Kidney (tissue), 22 donors: ENCODE measurements at places on chromosomes 7 and 10. TPM values are rescaled to one million over a fixed set of nuclear protein-coding genes. Genes with fewer than 3 reads are reported as not detected.

DNA sequence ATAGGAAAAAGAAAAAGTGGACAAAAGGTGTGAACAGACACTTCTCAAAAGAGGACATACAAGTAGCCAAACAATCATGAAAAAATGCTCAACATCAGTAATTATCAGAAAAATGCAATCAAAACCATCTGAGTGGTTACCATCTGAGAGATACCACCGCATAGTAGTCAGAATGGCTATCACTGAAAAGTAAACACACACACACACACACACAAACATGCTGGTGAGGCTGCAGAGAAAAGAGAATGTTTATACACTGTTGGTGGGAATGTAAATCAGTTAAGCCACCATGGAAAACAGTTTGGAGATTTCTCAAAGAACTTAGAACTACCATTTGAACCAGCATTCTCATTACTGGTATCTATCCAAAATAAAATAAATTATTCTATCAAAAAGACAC lies 145.7 kb downstream of the CYP26A1 start:
- no peak overlapping the region for H3K27ac ChIP-seq
- H3K4me1 ChIP-seq, result no peaks in the 10 kb centered on the region
- DNase-seq, result no peak
- no peaks in the 10 kb centered on the region for H3K36me3 ChIP-seq
- H3K27me3 ChIP-seq, result no peaks in the 10 kb centered on the region
- no peak overlapping the region for H3K4me3 ChIP-seq

DNA sequence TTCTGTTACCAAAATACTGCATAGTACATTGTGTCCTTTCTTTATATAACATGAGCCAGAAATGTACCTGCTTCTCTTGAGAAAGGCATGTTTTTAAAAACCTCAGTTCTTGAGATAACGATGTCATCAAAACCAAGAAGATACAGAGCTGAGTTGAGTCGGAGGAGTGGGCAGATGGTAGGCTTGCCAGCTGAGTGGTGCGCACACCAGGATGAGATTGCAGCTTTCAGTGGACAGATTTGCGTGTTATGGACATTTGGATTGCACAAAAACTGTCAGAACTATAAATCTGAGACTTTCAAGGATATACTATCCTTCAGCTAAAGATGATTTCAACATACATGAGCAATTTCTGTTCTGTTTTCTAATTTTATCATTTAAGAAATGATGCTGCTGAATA lies 25.0 kb downstream of the PRKAR2B start:
- H3K36me3 ChIP-seq, result no peaks in the 10 kb centered on the region
- H3K4me1 ChIP-seq, result no peaks in the 10 kb centered on the region
- H3K27ac ChIP-seq, result no peak overlapping the region
- H3K27me3 ChIP-seq, result no peaks in the 10 kb centered on the region

DNA sequence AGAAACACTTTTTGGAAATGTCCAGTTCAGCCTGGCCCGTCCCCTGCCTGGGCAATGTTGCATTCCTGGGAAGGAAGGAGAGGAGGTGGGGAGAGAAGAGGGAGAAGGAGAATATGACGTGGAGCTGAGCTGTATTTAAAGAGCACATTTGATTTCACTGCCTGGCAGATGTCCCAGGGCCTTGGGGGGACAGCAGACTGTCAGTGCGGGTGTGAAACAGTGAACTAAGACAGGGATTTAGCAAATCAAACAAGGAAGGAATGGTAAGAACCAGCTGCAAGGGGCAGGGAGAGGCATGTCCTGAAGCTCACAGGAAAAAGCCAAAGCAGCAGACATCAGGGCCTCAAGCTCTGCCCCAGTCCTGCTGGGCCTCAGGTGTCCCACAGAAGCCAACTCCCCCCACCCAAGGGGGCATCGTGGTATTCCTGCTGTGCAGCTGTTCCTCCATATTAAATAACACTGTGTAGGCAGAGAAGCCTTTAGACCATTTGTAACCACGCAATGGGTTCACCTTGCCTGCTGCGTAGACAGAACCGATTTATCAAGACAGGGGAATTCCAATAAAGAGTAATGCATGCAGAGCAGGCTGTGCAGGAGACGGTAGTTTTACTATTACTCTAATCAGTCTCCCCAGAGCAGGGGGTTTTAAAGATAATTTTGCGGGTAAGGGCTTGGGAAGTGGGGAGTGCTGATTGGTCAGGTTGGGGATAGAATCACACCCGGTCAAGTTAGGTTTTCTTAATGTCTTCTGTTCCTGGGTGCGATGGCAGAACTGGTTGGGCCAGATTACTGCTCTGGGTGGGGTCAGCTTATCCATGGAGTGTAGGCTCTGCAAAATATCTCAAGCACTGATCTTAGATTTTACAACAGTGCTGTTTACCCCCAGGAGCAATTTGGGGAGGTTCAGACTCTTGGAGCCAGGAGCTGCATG lies 18.3 kb downstream of the LEP start:
- H3K4me3 ChIP-seq, result no peak overlapping the region
- H3K27ac ChIP-seq, result no peak overlapping the region

DNA sequence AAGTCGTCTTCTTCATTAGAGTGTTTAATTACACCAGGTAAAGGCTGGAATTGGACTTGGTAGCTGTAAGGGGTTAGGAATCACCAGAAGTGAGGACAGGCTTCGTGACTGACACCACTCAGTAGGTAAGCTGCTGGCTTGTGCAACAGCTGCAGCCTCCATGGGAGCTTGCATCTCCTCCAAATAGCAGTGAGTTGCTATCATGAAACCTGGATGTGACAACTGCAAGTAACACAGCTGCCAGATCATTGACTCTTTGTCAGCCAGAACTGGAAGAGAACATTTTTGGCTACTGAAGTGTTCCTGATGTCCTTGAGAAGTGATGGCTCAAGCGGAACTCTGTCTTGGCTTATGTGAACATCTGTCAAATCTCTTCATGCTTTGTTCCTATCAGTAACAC lies 64.1 kb upstream of the MSRB2 start:
- no peaks in the 10 kb centered on the region for H3K36me3 ChIP-seq
- H3K27ac ChIP-seq, result no peak overlapping the region
- H3K4me3 ChIP-seq, result no peak overlapping the region
- no peaks in the 10 kb centered on the region for H3K27me3 ChIP-seq
- DNase-seq, result no peak
- no peaks in the 10 kb centered on the region for H3K4me1 ChIP-seq

DNA sequence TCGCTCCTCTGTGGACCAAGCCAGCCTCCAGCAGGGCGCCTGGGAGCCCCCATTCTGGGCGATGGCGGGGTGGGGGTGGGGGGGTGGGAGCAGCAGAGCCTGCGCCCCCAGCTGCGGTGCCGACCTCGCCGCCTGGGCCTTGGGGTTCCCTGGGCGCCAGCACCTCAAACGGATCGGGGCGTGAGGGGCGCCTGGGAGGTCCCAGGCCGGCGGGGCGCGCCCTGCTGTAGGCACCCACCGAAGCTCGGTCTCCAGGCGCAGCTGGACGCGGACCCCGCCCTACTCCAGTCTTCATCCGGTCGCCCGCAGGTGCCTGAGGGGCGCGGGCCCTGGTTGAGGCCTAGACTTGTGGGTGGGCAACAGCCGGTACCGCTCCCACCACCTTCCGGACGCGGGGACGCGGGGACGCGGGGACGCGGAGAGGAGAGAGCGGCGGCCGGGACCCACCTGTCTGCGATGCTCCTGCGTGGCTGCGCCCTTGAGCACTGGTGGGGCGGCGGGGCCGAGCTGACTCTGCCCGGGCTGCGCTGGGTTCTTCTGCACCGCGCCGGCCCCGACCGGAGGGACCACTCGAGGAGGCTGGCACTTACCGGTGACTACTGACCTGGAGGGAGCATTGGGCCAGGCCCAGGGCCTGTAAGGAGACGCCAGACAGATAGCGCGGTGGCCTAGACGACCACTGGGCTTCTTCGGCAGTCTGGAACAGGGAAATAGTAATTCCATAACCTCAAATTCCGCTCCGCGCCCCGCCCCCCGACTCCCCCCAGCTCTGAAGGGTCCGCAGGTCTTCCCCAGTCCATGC lies 5.5 kb upstream of the KCP start:
- no peaks in the 10 kb centered on the region for H3K27me3 ChIP-seq
- no peak for DNase-seq
- H3K4me3 ChIP-seq, result no peak overlapping the region
- H3K4me1 ChIP-seq, result peaks cover 5% of the 10 kb centered on the region
- H3K27ac ChIP-seq, result no peak overlapping the region

GRCh38 chr7:53214463-53214862 lies 179.0 kb downstream of the POM121L12 start:
- H3K27ac ChIP-seq, result no peak overlapping the region
- no peaks in the 10 kb centered on the region for H3K4me1 ChIP-seq
- no peaks in the 10 kb centered on the region for H3K36me3 ChIP-seq
- DNase-seq, result no peak
- no peak overlapping the region for H3K4me3 ChIP-seq
- no peaks in the 10 kb centered on the region for H3K27me3 ChIP-seq

GRCh38 chr10:43316988-43317387 lies 50.1 kb upstream of the RASGEF1A start:
- no peak overlapping the region for H3K27ac ChIP-seq
- H3K4me3 ChIP-seq, result no peak overlapping the region
- no peaks in the 10 kb centered on the region for H3K36me3 ChIP-seq
- peak; percentile 29 for DNase-seq
- H3K27me3 ChIP-seq, result no peaks in the 10 kb centered on the region
- no peaks in the 10 kb centered on the region for H3K4me1 ChIP-seq

- H3K36me3 ChIP-seq, result no peaks in the 10 kb centered on the region
- H3K27ac ChIP-seq, result no peak overlapping the region
- H3K27me3 ChIP-seq, result no peaks in the 10 kb centered on the region
- no peak overlapping the region for H3K4me3 ChIP-seq
- no peak for DNase-seq
These were observed 154.6 kb downstream of the FOXP2 start for GRCh38 chr7:114569220-114569619.

DNA sequence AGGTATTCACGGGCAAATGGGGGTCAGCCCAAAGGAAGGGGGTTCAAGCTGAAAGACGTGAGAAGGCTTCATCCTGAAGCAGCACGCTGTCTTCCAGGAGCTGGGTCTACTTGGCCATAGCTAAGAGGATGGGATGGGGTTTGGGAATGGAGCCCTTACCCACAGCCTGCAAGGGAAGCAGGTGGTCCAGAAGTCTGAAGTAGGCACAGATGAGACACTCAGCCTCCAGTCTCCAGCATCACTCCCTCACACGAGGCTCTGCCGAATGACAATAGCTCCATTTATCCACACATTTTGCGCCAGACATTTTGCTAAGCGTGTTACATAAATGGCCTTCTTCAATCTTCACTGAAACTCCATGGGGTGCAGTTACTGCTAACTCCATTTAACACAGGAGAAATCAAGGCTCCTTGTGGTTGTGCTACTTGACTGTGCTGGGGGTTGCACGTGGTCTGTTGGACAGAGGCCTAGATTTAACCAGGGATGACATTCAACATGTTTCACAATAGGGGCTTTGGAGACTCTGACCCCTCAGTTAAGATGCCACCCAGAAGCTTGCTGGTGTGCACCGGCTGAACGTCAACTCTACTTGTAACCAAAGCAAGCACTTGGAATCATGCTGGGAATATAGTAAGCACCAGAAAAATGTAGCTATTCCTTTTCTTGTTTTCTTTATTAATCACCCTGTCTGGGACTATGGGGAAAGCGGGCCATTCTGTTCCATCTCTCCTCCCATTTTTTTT lies 85.3 kb downstream of the FAM241B start:
- no peak for DNase-seq
- H3K4me3 ChIP-seq, result no peak overlapping the region
- no peaks in the 10 kb centered on the region for H3K36me3 ChIP-seq
- no peak overlapping the region for H3K27ac ChIP-seq
- no peaks in the 10 kb centered on the region for H3K4me1 ChIP-seq

DNA sequence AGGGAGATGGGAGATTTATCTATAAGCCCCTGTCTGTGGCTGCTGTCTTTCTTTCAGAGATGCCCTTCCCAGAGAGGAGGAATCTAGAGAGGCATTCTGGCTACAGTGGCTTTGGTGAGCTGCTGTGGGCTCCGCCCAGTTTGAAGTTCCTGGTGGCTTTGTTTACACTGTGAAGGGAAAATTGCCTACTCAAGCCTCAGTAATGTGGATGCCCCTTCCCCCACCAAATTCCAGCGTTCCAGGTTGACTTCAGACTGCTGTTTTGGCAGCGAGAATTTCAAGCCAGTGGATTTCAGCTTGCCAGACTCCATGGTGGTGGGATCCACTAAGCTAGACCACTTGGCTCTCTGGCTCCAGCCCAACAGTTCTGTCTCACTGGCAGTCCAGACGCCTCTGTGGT lies 951.6 kb downstream of the CCSER2 start:
- H3K27me3 ChIP-seq, result no peaks in the 10 kb centered on the region
- H3K27ac ChIP-seq, result no peak overlapping the region
- DNase-seq, result no peak
- H3K36me3 ChIP-seq, result no peaks in the 10 kb centered on the region
- H3K4me1 ChIP-seq, result no peaks in the 10 kb centered on the region

The HOXA4 gene
- 13.0 TPM for polyA plus RNA-seq

The ANXA11 gene
- 543 TPM for polyA plus RNA-seq

The CACUL1 gene
- 5.3 TPM for polyA plus RNA-seq

The DOCK1 gene
- polyA plus RNA-seq, result 15.8 TPM

The OR2A12 gene
- not detected for polyA plus RNA-seq

The MRLN gene
- polyA plus RNA-seq, result 24.3 TPM

The ITGA8 gene
- polyA plus RNA-seq, result 10.8 TPM

The ZNF365 gene
- 0.54 TPM for polyA plus RNA-seq
